LNCaP clone FGC (cell line): ENCODE measurements at places on chromosomes 12 and 14.

DNA sequence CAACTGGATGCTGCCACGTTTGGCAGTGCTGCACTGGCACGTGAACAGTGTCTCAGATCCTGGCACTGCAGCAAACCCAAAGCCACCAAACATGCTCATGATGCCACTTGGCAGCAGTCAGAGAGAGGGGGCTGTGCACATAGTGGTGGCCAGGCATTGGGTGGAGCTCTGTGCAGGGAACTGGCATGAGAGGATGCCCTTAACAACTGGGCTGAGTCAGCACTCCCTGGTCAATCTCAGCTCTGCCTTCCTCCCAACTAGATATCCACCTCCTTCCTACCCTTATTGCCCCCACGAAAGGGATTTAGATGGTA, 37.0 kb downstream of the ZFHX2 start:
- DNase-seq: peak; percentile 11

- DNase-seq: no peak
These were observed 153.6 kb upstream of the C14orf180 start for GRCh38 chr14:104425763-104426646.

DNA sequence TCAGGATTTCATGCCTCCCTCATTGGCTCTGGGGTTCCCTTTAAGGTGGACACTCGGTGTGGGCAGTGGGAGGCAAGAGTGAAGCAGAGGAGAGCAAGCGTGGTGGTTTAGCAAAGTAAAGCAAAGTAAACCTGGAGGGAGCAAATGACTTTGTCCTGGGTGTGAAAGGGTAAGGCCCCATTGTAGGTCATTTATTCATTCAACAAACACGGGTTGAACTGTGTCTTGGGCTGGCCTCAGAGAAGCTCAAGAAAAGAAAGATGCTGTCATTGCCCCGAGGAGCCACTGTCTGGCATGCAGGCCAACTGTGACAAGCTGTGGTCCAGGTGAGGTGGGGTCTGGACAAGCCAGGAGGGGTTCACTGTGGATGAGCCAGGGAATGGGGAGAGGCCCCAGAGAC, 68.9 kb upstream of the DLK1 start:
- no peak for DNase-seq

DNA sequence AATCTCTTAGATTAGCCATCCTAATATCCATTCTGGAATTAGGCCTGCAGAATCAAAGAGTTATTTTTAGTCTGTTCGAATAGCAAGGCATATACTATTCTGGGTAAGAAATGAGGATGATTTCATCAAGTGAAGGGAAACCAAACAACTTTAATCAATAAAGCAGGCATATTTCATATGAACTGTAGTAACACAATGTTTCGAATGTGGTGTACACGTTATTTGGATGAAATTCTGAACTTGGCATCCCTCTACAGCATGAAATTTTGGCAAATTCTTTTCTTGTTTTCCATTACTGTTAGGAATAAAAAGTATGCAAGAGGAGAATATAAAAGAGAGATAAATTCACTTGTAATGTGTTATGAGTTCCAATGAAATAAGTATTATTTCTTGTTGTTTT, 1233.3 kb upstream of the SEL1L start:
- no peak for DNase-seq

- DNase-seq: no peak
These were observed 671.0 kb downstream of the VRK1 start for GRCh38 chr14:97468220-97468619.

- DNase-seq: no peak
These were observed 139.8 kb downstream of the TSPAN9 start for GRCh38 chr12:3216726-3217682.

GRCh38 chr12:127717278-127717677, 549.7 kb upstream of the TMEM132C start:
- DNase-seq: no peak

GRCh38 chr12:82329508-82329907, 28.7 kb downstream of the CCDC59 start:
- peak; percentile 33 for DNase-seq

GRCh38 chr14:99910337-99911309, 117.4 kb downstream of the EML1 start:
- DNase-seq: no peak

- no peak for DNase-seq
These were observed 334.0 kb downstream of the NUAK1 start for GRCh38 chr12:105804591-105805265.

DNA sequence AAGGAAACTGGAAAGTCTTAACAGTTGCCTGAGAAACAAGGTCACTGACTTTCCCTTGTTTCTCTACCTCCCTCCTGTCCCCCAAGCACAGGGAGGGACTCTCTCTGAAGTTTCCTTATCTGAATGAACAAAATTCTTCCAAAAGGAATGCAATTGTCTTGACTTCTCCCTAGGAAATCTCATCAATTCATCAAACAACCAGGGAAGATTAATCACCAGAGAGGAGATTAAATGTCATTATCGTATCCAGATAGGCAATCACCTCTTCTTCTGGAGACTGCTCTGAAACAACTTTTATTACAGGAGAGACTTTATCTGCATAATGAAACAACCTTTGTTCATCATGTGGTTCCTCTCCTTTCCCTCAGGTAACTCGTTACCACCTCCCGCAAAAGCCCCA, 431.4 kb downstream of the SLC16A7 start:
- DNase-seq: no peak

GRCh38 chr14:97180304-97181200, 383.4 kb downstream of the VRK1 start:
- no peak for DNase-seq

- DNase-seq: no peak
These were observed at the start of gene SYNE3 for GRCh38 chr14:95516554-95517181. Gene SYNE3, minus strand, starts transcription at chr14:95516650. Its CDS starts 40,829 bp downstream, at chr14:95475821.

GRCh38 chr14:104894331-104895206, 29.5 kb downstream of the CEP170B start:
- no peak for DNase-seq

DNA sequence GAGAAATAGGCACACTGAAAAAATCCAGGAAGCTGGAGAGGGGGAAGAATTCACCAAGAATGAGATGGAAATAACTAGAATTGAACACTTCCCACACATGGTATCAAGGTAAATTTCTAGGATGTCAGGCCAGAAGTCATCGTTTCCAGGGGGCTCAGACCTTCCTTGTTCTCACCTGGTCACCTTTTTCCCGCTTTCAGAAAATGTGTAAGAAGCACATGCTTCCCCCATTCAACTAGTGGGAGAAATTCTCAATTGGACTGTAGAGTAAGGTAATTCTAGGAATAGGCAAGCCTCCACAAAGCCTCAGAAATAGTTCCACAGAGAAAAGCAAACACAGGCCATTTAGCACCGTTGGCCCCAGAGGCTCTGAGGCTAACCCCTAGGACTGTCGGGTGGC, 2.8 kb upstream of the PTMS start:
- no peak for DNase-seq

DNA sequence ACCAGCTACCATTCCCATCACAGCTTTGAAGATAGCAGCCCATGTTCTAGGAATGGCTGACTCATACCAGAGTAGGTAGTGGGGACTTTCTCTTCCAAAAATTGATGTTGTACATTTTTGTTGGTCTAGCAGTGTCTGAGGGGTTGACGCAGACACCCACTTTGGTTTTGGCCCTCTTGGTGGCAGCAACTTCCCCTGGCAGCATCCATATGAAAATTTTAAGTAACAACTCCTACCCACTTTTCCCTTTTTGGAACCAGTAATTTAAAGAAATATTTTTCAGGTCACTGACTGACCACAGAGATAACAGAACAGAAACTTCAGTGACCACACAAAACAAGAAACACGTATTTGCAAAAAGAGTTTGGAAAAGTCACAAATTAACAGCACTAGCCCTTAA, 162.0 kb upstream of the TMCC3 start:
- no peak for DNase-seq

DNA sequence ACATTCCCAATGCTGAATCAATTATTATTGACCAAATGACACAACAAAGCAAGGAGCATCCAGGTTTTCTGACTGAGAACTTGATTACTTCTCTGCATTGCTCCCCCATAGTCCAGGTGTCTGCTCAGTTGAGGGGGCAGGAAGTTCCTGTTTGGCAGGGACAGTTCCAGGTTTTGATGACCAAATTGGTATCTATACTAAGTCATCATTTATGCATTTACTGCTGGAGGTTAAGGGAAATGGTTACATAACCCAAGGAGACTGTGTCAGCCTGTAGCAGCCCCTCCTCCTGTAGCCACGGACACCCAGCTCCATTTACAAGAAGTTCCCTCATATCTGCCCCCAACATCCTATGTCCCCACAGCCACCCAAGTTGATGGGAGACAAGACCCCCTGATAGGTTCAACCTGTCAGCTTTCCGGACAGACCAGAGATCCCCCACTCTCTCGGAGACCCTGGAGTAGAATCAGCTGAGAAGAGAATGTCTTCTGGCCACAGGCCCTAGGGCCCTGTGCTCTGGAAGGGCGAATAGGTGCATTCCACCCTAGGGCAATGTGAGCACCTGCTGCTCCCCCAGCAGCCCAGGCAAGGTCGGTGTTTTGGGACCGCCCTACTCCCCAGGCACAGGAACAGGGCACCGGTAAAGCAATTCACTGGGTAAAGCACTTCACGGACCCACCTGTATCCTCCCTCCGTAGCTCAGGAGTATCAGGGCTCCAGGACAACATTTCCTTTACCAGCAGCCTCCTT, 23.6 kb downstream of the IRF2BPL start:
- no peak for DNase-seq

DNA sequence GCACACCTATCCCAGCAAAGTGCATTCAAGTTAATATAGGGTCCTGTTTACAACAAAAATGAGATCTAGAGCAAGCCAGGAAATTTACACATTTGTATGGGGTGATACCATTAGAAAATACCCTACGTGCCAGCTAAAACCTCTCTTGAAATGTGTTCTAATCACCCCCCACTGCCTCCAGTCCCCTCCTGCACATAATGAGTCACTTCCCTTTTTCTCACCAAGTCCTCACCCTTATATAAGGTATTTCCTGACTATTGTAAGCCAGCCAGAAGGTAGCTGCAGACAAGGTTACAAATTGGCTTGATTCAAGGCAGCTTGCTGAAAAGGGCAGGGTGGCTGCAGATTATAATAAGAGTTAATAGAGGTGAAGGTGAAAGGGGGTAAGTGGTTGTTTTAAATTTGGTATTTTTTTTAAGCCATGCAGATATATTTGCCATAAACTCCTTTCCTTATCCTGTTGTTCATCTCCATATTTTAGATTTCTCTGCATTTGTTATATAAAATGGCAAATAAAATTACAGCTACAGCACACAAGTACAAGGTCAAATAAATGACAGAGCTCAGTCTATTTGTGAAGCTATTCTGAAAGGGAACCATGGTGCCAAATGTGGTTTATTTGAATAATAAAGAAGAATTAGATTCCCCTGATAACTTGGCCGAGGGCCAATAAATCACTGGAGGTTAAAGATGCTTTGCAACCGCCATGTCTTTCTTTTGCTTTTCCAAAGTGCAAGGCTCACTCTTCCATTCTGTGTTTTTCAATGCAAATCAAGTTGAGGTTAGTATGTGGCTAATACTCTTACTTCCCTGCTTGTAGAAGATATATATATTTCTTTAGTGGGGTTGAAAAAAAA, 385.9 kb downstream of the EGLN3 start:
- peak; percentile 13 for DNase-seq

DNA sequence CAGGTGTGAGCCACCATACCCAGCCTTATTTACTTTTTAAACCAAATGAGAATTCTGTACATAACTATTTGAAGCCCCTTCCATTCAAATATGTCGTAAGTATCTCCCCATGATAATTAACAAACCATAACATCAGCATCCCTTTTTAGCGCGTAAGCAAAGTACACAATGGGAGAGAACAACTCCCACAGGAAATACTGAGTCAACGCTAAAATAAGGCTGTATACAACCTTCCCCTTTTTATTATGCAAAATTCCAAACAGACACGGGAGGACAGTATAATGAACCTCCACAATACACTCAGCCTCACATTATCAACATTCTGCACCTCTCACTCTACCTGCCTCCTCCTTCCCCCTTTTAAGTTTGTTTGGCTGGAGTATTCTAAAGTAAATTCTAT, 73.5 kb downstream of the CCDC88C start:
- no peak for DNase-seq

GRCh38 chr12:47984331-47984801, 19.9 kb downstream of the COL2A1 start:
- no peak for DNase-seq

DNA sequence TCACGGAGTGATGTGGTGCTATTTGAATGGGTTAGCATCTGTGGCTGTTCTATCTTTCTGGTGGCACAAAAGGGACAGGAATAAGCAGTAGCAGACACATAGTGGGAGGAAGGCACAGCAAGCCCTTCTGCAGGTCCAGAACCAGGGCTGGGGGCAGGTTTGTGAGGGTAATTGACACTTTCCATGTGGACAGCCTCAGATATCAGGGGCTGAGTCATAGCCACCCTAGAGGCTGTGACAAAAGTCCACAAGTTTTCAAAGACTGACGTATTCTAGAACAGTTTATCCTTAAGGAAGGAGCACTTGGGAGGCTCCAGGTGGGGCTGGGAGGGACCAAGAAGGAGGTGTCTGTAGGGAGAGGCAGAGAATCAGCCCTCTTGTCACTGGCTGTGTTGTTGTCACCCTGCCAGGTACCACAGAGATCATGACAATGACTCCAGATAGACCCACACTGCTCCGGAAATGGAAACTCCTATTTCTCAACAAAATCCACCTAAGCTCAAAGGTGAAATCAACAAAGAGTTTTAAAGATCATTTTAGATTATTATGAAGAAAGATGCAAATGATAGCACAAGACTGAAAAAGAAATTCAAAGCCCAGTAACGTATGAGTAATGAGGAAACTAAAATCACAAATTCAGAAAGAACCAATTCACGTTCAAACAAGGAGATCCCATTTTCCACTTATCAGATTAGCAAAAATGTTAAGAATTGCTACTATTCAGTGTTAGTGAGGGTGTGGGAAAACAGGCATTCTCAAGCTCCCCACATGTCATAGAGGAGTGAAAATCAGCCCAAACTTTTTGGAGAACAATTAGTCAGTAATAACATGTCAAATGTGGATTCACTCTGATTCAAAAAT, 48.3 kb downstream of the NFKBIA start:
- DNase-seq: no peak

DNA sequence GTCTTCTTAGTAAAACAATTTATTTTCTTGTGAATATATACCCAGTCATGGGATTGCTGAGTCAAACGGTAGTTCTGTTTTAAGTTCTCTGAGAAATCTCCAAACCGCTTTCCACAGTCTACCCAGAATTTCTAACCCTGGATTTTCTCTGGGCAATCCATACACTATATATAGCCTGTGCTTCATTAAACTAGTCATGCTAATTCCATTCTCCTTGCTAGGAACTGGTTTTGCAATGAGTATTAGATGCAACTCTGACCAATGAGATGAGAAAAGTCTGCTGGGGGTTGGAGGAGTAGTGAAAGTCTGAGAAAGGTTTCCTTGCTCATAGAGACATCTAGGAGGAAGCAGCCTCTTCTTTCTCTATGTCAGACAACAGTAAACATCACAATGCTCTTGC, 196.1 kb upstream of the CDKN3 start:
- no peak for DNase-seq

DNA sequence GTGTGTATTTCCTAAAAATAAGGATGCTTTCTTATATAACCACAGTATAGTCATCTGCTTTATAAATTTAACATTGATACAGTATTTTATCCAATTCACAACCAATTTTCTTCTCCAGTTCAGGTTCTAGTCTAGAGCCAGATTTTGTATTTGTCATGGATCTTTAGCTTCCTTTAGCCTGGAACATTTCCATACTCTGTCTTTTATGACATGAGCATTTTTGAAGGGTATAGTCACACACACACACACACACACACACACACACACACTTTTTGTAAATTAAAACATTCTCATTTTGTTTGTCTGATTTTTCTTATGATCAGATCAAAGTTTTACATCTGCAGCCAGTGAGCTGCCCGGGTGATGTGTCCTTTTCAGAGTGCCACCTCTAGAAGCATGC, 25.4 kb downstream of the CGRRF1 start:
- DNase-seq: no peak
